ENCODE measurements at places on chromosomes 6 and 20. TPM values are rescaled to one million over a fixed set of nuclear protein-coding genes. Genes with fewer than 3 reads are reported as not detected.

PPP1R14C gene
- total RNA-seq = 6.6 TPM

GRCh38 chr6:169235286-169235685 is 18.4 kb downstream of the THBS2 start:
- DNase-seq = no peak

- no peak for DNase-seq
Observed at GRCh38 chr6:149925253-149925973, 2.5 kb upstream of the RAET1G start.

GUCA1A gene
- total RNA-seq = not detected

DNA sequence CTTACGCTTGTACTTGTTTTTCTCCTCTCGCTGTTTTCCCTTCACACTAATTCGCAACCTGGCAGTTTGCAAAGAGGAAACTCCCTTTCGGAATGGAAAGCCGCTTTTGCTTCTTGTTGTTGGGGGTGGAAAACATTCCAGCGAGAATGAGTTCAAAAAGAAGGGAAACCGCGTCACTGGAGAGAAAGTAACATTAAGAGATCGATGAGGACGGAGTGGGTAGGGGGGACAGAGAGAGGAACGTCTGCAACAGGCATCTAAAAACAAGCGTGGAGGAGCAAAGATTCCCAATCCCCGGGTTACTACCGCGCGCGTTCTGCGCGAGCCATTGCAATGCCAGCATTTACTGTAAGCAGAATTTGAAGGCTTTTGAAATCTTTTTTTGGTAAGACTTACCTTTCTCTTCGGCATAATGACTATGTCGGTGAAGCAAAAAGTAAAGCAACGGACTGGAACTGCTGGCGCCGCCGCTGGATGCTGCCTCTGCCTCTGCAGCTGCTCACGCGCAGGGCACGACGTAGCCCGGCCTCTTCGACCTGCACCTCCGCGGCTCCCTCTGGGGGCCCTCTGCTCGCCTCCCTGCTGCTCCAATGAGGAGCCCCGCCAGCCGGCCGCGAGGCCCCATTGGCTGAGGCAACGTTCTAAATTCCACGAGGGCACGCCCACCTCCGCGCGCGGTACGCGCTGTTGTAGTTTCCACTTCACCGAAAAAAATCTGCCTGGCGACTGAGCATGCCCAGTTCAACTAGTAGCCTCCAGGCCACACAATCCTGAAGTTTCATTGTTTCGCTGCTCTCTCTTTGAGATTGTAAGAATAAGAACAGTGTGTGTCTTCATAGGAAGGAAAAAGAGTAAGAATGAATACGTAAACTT is at the start of gene HMGN3:
Gene HMGN3, minus strand, starts transcription at position 533 of the 873 bp plus-strand sequence.
- peak; percentile 97 for DNase-seq

PRDM13 gene
- not detected for total RNA-seq

- DNase-seq = no peak
Observed at GRCh38 chr6:30130179-30130679, 5.7 kb upstream of the TRIM40 start.

HCK gene
- total RNA-seq = 56.1 TPM

GRCh38 chr6:19979986-19980385 is 142.8 kb downstream of the ID4 start:
- no peak for DNase-seq

- no peak for DNase-seq
Observed at GRCh38 chr20:40663991-40664880, 24.8 kb downstream of the MAFB start.

RIPOR2 gene
- 112 TPM for total RNA-seq

DNA sequence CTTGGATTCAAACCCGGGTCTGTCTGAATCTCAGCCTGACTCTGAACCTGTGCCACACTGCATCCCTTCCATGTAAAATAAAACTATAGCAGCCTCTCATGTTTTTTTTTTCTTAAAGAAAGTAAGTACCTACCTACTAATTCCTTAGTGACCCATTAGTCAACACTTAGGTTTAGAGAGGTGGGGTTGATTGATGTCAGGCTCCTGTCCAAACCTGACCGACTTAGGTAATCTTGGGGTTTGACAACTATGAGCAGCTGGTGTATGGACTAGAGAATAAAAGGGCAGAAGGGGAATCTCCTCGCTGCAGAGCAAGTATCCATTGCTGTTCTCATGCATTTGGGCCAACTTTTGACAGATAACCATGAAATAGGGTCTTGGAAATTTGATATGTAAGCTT is 6.5 kb downstream of the NKAIN2 start:
- no peak for DNase-seq

GRCh38 chr6:134419716-134420115 is 101.8 kb upstream of the SGK1 start:
- no peak for DNase-seq

DNA sequence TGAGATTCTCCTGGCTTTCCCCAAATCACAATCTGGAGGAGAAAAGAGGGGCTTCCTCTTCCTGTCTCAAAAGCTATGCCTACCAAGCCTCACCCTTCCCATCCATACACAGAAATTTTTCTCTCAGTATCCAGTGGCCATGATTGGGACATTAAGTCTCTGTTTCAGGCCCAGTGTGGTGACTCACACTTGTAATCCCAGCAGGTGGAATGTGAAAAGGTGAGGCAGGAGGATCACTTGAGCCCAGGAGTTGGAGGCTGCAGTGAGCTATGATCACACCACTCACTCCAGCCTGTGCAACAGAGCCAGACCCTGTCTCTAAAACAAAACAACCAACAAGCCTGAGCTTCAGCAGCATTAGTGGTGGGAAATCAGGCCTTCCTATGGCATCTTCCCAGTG is 210.0 kb downstream of the OGFRL1 start:
- DNase-seq = no peak

DNA sequence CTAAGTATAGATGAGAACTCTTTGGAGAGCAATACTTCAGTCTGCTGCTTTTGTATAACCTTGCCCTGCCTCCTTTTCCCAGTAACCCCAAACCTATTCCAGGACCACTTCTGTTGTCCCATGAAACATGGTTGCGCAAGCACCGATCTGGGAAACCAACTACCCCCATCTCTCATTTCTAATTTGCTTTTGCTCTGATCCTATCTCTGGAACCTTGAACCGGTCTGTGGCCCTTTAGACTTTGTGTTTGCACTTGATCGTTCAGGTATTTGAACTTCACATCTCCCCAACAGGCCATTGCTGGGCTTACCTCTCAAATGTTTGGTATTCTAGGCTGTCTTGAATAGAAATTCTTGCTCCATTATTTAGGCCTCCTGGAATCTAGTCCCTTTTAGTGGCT is 25.0 kb downstream of the L3MBTL3 start:
- no peak for DNase-seq

SFTA2 gene
- not detected for total RNA-seq

- no peak for DNase-seq
Observed at GRCh38 chr6:129893640-129894039, 32.5 kb upstream of the TMEM244 start.

PKIB gene
- total RNA-seq = 119 TPM

GRCh38 chr6:89082486-89082891 is 1.9 kb downstream of the PNRC1 start:
- DNase-seq = no peak

DNA sequence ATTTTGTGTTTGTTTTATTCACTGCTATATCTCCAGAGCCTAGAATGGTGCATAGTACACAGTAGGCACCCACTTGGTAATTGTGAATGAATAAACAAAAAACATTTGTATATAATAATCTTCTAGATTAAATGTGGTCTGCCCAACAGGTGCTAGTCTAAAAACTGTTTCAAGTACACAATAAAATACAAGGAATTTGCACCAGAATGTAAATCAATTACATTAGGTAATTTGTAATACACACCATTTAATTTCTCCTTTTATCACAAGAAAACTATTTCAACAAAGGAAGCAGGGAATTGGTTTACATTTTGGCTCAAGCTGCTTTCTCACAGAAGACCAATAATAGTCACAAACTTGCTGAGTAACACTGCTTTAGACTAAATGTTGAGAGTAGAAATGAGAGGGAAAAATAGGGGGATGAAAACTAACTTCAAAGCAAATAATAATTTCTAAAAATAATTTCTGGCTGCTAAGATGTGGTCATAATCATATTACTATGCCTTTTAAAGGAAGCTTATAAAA is 22.1 kb downstream of the RUNX2 start:
- DNase-seq = no peak

SLC22A1 gene
- total RNA-seq = not detected

DNA sequence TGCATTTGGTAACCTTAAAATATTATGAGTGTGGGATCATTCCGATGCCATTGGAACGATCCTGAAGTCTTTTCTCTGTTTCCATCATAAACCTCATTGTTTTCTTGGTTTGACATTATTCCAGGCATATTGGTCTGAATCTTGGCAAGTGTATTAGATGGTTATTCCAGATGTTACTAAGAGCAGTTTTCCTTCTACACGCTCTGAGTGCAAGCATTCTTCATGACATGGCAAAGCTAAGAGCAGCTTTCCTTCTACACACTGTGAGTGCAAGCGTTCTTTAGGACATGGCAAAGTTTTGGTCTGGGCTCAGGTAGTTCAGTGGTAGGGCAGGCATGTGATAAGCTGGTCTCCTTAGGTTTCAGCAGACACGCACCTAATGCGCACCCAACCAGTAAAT is 53.0 kb downstream of the SMOC2 start:
- no peak for DNase-seq

NHSL1 gene
- 158 TPM for total RNA-seq

- peak; percentile 55 for DNase-seq
Observed at GRCh38 chr20:41643504-41643938, 25.3 kb upstream of the CHD6 start.

ANKRD66 gene
- total RNA-seq = not detected

CRNKL1 gene
- 11.9 TPM for total RNA-seq

SLC52A3 gene
- total RNA-seq = 176 TPM

NKX2-2 gene
- total RNA-seq = 3.4 TPM

- no peak for DNase-seq
Observed at GRCh38 chr6:86961455-86962200, 24.3 kb downstream of the HTR1E start.

GFOD1 gene
- total RNA-seq = 24.2 TPM

DNA sequence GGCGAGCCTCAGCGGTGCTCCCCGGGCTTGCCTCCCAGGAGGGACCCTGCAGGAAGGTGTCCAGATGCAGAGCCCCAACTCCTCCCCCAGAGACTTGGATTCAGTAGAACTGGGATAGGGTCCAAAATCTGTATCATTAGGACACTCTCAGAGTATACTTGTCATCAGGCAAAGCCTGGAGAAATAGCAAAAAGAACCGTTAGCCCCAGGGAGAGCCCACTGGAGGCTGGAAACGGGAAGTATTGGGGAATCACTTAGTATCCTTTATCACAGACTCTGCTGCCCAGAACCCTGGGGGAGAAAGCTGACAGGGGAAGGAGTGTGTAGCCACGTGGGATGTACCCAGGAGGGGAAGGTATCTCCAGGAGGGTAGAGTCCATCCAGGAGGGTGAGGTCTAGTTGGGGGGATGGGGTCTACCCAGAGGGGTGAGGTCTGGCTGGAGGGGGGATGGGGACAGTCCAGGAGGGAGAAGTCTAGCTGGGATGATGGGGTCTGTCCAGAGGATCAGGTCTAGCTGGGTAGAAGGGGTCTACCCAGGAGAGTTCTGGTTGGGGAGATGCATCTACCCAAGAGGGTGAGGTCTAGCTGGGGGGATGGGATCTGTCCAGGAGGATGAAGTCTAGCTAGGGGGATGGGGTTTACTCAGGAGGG is 107.2 kb downstream of the LY86 start:
- DNase-seq = peak; percentile 40

DNA sequence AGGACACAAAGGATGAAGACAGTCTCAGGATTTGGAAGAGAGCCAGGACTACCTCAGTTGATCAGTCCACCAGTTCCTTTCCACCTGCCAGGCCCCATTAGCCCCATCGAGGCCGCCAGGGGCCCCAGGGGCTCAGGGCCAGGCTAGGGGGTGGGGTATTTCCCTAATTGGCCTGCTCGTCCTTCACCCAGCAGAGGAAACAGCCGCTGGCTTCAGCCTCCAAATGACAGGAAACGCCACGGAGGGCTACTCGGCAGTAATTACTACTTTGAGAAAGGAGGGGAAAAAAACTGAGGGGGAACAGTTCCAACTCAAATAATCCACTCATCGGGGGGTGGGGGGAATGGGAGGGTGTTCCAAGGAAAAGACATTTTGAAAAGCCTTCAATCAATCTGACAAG is 42.7 kb downstream of the MAFB start:
- no peak for DNase-seq

- DNase-seq = no peak
Observed at GRCh38 chr6:57305761-57306160, 11.7 kb upstream of the PRIM2 start.

DNA sequence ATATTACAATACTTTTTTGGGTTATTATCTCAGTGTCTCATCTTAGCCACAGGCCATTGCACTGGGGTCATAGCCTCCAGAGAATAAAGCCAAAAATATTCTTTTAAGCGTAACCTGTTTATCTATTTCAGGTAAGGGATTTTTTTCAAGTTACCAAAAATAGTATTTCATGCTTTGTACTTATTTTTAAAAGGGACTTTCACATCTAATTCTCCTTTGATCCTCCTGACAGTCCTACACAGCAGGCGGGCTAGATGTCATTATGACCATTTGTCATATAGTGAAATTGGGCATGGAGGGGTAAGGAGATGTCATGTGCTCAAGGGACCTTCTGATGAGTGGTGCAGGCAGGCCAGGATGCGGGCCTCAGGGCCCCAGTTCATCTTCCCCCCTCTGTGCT is 68.9 kb downstream of the TBC1D7 start:
- no peak for DNase-seq

DNA sequence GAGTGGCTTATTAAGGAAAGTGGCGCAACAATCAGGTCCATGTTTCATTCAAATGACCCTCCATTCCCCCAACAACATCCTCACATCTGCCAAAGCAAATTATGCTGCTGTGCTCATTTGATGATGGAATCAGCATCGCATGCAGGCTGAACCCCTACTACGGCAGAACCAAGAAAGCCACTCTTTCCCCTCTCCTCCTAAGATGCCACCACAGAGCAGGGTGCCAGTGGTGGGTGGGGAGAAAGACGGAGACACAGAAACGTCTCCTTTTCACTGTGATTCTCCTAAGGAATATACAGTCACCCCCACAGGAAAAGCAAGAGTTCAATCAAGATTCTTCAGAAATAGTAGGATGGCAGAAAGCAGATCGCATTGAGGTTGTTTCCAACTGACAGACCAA is 17.1 kb downstream of the HEBP2 start:
- no peak for DNase-seq
